ENCODE measurements at places on chromosomes 1 and 21. TPM values are rescaled to one million over a fixed set of nuclear protein-coding genes. Genes with fewer than 3 reads are reported as not detected.

IL22RA1 gene
- total RNA-seq, result 9.9 TPM

SH2D1B gene
- 1.9 TPM for total RNA-seq

FAM163A gene
- total RNA-seq, result 0.67 TPM

PADI2 gene
- 29.7 TPM for total RNA-seq

PRCC gene
- total RNA-seq, result 114 TPM

FCGR3B gene
- total RNA-seq, result not detected

PDPN gene
- 2.4 TPM for total RNA-seq

MARK1 gene
- 5.0 TPM for total RNA-seq

GPR37L1 gene
- total RNA-seq, result 0.95 TPM

GPATCH3 gene
- 28.5 TPM for total RNA-seq

PRR9 gene
- not detected for total RNA-seq

TTLL10 gene
- not detected for total RNA-seq

Measured in Peyer's patch (tissue), 4 donors.